ENCODE measurements at places on chromosomes 12 and 14. TPM values are rescaled to one million over a fixed set of nuclear protein-coding genes. Genes with fewer than 3 reads are reported as not detected.

Gene POTEM
- not detected for total RNA-seq

Gene TTC9
- total RNA-seq, result 38.1 TPM

DNA sequence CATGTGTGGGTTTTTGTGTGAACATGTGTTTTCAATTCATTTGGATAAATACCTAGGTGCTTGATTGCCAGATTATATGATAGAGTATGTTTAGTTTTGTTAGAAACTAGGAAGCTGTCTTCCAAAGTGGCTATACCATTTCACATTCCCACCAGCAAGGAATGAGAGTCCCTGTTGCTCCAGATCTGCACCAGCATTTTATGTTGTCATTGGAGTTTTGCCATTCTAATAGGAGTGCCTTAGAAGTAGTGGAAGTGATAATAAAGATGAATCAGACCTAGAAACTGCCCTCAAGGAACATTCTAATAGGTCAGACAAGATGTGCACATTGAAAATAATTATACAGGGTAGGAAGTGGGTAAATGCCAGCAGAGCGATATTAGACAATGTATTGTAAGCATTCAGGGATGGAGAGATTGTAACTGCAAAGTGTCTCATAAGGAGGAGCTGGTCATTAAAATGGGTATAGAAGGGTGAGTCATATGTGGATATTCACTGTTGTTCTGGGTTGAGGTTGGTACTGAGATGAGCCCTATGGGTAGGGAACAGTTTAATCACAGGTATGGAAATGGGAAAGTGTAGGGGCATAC, 71.4 kb downstream of the MNAT1 start:
- DNase-seq, result no peak

DNA sequence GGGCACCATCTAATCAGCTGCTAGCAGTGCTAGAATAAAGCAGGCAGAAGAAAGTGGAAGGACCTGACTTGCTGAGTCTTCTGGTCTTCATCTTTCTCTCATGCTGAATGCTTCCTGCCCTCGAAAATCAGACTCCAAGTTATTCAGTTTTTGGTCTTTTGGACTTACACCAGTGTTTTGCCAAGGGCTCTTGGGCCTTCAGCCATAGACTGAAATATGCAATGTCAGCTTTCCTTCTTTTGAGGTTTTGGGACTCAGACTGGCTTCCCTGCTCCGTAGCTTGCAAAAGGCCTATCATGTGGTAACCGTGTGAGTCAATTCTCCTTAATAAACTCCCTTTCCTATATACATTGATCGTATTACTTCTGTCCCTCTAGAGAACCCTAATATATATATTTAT, 159.3 kb downstream of the SLCO1B3 start:
- DNase-seq, result no peak

- DNase-seq, result no peak
Observed at GRCh38 chr12:31201382-31201781, 124.6 kb downstream of the SINHCAF start.

- no peak for DNase-seq
Observed at GRCh38 chr12:88558340-88558867, 21.9 kb downstream of the KITLG start.

DNA sequence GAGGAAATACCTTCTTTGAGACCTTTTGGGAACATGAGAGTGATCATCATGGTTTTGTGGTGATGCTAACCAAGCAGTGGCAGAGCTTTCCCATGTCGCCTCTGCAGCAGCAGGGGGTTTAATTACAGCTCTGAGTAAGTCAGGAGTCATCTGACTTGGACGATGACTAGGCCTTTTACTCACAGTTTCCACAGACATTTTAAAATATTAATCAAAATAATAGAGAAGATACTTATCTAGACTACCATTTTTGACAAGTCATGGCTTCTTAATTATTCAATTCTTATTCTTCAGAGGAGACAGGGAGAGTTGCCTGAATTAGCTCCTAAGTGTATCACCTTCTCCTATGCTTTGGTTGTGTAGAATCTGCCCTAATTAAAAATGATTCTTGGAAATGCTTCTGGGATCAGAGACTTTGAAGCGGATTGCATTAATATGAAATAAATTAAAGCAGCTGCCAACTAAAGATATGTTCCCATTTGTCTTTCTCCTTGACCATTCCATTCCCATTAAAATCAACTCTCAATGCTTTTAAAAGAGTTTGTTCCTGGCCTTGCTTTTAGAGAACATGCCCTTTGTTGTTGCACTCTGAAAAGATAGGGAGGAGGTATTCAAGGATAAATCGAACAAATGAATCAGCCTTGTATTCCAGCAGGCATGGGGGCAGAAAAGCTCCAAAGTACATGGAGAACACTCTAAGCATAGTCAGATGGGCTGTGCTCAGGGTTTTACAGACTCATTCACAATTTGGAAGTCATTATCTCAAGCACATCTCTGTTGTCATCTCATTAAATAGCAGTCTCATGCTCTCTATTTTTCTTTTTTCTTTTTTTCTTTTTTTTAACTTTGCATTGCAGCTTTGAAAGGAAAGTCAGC, 7.7 kb upstream of the IFNG-AS1 start:
- DNase-seq, result no peak
